ENCODE measurements at places on chromosomes 6 and 20.

DNA sequence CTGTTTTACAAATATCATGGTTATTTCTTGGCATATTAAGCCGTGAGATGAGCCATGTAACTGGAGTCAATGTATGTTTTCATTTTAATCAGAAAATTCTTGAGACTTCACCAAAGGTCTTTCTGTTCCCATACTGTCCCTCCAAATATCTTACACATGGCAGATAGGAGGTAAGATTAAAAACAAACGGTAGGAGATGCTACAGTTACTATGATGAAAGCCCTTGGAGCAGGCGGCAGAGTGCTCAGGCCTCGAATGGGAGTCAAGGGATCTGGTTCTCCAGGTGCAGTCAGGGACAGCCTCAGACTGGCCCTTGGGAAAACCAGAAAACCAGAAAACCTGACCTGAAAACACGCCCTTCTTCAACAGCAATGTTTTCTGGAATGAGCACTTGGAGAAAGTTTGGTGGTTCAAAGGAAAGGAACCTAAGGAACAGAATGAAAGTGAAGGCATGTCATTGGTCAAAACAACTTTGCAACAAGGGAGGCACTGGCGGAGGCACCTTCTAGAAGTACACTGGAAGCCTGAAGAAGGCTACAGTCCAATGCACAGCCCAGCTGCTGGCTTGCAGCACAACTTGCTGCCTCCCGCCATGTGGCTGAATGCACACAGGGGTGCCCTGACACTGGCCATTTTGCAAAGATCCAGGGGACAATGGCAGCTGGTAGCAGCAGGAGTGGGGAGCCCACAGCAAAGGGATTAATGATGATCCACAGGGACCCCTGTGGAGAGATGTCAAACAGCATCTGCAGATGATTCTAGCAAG is 17.4 kb upstream of the FOXO3 start:
- DNase-seq, result no peak

DNA sequence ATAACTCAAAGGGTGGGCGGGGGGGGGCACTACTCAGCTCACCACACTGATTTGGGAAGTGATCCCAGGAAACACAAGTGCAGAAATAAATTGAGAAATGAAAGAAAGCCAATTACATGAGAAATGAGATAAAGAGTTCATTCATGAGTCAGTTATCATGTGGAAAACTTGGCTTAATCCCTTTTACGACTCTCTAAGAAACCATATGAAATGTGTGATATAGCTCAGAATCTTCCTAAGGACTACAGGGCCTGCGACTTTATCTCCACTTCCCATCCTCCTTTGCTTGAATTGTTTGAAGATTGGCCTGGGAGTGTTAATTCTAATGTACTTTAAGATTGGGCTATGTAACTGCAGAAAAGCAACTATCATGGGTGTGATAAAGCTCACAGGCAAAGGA is 3.6 kb upstream of the BTN2A2 start:
- no peak for DNase-seq

- DNase-seq, result no peak
Observed at GRCh38 chr20:35006531-35006971, 50.9 kb downstream of the MYH7B start.

DNA sequence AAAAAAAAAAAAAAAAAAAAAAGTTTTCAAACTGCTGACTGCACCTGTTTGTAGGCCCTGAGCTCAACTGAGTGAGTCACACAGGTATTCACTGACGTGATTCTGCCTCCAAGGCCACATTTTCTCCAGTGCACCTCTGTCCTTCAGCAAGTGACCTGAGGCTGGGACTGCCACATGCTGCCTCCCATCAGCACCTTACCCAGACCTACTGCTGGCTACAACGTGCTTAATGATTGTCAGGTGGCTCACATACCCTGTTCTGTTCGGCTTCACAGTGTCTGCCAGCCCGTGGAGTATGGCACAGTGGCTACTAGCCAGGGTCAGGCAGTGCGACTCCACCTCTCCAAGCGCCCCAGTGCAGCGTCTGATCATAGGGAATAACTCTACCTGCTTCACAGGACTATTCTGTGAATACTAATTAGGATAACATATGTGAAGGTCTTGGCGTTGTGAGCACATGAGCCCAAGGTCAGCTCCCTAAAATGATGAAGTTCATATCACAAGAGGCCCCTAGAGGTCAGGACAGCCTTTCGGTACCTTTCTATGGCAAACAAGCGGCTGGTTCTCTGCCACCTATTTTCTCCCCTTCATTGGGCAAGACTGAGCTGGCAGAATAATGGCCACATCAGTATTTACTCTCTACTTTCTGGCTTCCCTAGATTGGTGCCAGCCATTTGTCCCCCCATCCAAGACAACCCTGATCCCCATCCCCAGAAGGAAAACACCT is 28.1 kb downstream of the RIPOR3 start:
- DNase-seq, result peak; percentile 73

- no peak for DNase-seq
Observed at GRCh38 chr6:29608131-29608530, 23.2 kb downstream of the OR2H2 start.

DNA sequence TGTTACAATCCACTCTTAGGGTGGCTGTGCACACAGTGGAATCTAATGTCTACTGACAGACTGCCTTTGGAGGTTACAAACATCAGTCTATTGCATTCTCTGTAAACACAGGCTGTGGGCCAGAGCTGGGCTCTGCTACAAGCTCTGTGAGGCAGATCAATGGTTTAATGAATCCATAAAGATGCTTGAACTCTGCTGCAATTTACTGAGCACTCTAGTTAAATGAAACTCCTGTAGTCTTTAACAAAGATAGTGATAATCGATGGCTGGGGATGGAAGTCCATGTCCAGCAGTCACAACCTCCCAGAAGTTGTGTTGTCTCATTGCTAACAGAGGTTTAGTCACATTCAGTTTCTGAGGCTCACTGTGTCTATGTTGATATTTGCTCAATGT is 50.5 kb downstream of the SOBP start:
- no peak for DNase-seq

GRCh38 chr6:109071125-109071917 is 23.3 kb downstream of the SESN1 start:
- DNase-seq, result no peak

Data from endodermal cell (in vitro differentiated cells).